Cardiac fibroblast (primary cell): ENCODE measurements at places on chromosomes 1 and 21.
A peak's percentile ranks its signal among the peaks of the same experiment; 100 is the strongest.

DNA sequence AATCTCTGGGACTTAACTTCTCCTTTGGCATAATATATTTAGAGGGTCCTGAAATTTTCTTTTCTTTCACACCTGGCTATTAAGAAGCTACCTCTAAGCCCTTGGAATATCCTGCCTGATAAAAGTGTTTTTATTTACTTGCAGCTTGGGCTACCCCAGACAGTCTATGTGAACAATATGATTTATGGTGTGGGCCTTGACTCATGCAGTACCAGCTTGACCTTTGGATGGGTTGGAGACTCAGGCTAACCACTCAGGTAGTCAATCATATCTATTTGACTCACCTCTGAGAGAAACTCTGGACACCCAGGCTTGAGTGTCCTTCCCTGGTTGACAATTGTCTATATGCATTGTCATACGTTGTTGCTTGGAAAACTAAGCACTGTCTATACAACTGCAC lies 13.4 kb upstream of the PGBD2 start:
- no peak for DNase-seq

GRCh38 chr1:10322821-10323220 lies 76.0 kb upstream of the PGD start:
- no peak for DNase-seq

GRCh38 chr1:177427811-177428210 lies 257.1 kb downstream of the BRINP2 start:
- DNase-seq: no peak

GRCh38 chr21:37780991-37781983 lies 135.0 kb downstream of the KCNJ6 start:
- DNase-seq: no peak

- DNase-seq: peak; percentile 38
Observed at GRCh38 chr1:243501002-243501401, 245.2 kb downstream of the SDCCAG8 start.

DNA sequence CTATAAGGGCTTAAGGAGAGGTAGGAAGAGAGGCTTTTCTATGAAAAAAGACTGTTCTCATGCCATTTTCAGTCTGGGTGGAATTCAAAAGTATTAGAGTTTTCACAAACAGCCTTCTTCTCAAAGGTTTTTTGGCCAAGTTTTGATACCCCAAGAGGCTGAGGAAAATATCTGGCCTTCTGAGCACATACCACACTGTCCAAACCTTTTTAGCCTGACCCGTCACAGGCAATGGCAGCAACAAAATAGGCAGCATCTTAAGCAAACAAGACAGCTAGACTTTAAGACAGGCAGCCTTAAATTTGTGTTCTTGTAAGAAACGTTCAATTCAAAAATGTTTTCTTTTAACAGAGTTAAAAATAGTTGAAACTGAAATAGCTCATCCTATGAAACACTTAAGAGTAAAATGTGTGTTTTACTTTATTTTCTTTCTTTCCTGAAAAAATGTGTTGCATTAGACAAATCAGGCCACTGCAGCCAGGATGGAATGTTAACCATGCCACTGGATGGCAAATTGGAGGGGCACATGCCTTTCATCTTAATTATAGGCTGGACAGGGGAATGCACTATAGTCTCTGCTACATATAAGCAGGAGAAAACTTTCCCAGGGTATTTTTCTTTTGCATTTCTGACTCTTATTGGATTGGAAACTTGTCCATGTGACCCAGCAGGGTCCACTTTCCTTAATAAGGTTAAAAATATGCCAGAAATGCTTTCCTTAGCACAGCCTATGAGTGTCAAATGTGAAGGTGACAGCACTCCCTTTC lies 315.0 kb downstream of the TGFB2 start:
- DNase-seq: peak; percentile 34

GRCh38 chr1:192831706-192832355 lies 23.0 kb downstream of the RGS2 start:
- peak; percentile 80 for DNase-seq

GRCh38 chr1:42748021-42748420 lies 8.0 kb upstream of the CLDN19 start:
- no peak for DNase-seq

DNA sequence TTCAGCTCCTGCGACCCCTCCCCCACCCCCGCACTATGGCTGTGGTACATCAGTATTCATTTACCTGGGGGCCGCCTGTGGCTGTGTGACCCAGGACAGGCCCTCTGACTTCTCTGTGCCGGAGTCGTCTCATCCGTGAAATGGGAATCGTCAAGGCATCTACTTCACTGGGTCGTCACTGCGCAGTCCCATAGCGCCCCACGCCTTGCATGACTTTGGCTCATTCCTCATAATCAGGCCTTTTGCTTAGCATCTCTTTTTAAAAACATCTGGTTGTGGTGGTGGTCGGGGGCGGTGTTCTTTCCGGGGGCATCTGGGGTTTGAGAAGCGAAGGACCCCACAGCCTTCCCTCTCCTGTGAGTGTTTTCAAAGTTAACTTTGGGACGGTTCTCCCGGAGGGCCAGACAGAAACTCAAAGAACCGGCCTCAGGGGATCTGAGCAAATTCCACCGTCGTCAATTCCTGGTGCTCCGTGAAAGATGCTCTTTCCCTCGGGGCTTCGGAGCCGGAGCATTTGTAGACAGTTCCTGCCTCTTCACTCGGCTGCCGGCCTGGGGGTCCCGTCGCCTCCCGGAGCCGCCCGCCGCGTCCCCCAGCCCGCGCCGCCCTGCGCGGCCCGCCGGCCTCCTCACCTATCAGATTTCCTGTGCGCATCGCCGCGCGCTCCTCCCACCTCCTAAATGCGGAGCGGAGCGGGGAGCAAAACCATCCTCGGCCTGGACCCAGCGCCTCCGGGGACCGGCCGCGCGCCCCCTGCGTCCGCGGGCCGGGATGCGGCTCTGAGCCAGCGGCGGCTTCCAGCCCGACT lies at the start of gene B3GALT5:
Gene B3GALT5, plus strand, starts transcription at position 708 of the 808 bp plus-strand sequence. CDS start 47,620 bp downstream, outside the sequence.
- no peak for DNase-seq

DNA sequence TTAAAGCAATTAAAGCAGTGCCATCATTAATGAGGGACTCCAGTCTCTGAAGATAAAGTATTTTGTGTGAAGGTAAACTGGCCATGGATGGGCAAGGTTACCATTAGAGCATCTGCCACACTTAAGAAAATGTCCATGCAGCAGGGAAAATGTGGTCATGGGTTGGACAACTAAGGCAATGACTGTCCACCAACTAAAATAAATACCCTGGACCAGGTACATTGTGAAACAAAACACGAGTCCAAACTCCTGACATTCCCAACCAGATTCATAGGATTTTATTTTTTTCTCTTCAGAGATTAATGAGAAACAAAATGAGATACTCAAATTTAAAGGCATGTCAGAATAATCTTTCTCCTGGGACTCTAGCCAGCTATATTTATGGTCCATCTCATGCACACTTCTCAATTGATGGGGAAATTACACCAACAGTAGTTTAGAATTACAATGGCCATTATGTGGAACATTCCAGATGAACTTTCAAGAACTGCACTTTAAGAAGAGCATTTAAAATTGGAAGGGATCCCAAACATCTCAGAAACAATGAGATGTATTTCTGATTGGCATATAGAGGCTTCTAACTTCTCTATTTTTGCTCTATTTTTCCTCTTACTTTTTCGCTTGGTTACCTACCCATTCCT lies 8.1 kb downstream of the GBP7 start:
- DNase-seq: peak; percentile 2

DNA sequence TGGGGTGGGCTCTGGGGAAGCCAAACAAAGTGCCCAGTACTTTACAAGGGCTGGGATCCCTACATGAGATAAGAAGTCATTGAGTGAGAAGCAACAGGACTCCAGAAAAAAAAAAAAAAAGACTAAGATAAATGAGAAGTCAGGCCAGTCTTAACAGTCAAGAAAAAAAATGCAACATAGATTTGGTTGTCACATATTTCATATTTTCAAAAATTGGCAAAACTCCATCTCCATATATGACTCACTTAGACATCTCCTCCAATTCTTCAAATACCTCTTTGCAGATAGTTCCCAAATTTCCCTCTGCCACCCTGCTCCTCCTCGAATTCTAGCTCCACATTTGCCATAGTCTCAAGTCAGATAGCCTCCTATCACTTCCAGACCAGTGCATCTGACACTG lies 20.9 kb upstream of the SIPA1L2 start:
- DNase-seq: peak; percentile 22

DNA sequence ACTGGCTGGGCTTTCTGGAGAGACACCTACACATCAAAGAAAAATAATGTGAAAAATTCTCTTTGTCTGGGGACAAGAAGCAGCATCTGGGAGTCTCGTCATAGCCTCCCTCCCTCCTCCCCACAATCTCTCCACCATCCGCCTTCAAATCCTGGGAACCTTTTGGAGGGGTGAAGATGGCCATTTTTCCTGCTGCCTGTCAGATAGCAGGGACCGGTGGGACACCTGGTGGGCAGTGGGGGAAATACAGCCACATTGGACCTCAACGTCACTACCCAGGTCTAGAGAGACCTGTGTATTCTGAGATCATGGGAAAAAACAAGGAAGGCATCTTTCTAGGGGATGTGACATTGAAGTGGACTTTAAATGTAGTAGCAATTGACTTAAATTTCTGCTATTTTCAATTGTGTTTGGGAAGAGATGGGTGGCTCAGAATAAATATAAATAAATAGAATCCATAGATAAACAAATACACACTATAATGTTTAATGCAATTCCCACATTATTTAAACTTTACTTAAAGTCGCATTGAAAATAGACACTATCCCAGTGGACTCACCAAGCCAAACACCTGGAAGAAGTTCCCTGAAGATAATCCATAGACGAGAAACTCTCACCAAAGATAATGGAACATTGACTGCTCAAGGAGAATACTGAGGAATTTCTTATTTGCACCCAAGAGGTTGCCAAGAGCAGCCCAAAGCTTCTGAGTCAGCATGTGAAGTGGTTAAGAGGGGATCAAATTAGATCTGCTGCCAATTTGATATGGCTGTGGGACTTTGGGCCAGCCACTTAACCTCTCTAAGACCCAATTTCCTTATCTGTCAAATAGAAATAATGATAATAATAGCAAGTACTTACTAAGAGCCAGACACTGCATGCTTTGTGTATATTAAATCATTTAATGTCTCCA lies 147.6 kb upstream of the CAMK1G start:
- DNase-seq: peak; percentile 80

DNA sequence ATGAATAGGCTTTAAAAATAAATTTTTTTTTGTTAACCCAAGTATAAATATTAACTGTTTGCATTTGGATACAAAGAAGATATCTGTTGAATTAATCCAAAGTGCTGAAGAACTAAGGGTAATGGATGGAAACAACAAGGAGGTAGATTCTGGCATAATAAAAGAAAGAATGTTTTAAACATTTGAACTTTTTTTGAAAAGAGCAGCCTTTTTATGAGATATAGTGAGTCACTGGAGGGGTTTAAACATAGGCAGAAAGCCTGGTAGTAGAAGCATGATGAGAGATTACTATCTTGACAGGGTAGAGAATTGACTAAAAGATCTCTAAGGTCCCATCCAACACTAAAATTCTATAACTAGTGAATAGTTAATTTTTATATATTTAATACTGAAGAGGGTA lies 2.7 kb downstream of the MIER1 start:
- no peak for DNase-seq

- no peak for DNase-seq
Observed at GRCh38 chr1:247212012-247212411, 40.2 kb upstream of the ZNF124 start.

GRCh38 chr1:153001382-153001781 lies at the start of gene SPRR3:
TSS of gene SPRR3 (plus strand) at chr1:153001749. CDS start at chr1:153003021, 1,272 bp downstream.
- DNase-seq: no peak

DNA sequence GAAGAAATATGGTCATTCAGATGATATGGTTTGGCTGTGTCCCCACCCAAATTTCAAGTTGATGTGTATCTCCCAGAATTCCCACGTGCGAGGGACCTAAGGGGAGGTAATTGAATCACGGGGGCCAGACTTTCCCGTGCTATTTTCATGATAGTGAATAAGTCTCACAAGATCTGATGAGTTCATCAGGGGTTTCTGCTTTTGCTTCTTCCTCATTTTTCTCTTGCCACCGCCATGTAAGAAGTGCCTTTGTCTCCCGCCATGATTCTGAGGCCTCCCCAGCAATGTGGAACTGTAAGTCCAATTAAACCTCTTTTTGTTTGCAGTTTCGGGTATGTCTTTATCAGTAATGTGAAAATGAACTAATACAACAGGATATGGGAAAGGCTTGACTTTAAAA lies 1.4 kb upstream of the DPM3 start:
- no peak for DNase-seq

- no peak for DNase-seq
Observed at GRCh38 chr1:95503278-95504030, 269.4 kb downstream of the RWDD3 start.

DNA sequence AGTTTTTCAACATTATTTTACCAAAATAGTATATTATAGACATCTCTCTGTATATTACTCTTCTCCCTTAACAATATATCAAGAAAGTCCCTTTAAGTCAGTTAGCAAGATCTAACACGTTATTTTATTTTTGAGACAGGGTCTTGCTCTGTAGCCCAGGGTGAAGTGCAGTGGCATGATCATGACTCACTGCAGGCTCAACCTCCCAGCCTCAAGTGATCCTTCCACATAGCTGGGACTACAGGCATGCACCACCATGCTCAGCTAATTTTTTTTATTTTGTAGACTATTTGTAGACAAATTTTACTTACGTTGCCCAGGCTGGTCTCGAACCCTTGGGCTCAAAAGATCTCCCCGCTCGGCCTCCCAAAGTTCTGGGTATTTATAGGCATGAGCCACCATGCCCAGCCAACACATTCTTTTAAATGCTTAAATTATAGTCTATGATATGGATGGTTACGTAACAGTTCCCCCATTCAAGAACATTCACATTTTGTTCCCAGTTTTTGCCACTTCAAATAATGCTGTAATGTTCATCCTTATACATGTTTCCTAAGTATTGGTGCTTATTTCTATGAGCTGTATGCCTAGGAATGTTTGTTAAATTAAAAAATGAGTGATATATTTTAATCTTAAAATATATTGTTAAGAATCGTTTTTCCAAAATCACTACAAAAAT lies 70.4 kb downstream of the TUT4 start:
- DNase-seq: no peak

DNA sequence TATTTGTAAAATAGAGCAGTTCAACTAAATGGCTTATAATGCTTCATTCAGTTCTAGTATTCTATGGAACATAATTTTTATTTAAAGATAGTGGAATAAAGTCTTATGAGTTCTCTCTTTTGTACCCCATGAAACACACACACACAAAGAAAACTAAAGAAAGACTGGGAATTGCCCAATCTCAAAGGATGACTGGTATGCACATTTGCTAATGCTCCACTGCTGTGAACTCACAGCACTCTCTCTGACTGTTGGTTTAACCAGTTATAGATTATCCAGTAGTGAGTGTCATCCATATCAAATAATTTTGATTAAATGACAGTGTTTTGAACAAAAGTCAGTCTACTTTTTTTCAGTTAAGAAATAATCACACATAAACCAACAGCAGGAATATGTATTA lies 1082.4 kb upstream of the B3GALT2 start:
- no peak for DNase-seq

- no peak for DNase-seq
Observed at GRCh38 chr1:24859063-24860010, 70.7 kb downstream of the RUNX3 start.

- no peak for DNase-seq
Observed at GRCh38 chr1:62064829-62065407, 129.7 kb upstream of the L1TD1 start.

GRCh38 chr1:170562646-170563338 lies 30.8 kb downstream of the GORAB start:
- peak; percentile 95 for DNase-seq
